ENCODE measurements at places on chromosomes 11 and 22.

DNA sequence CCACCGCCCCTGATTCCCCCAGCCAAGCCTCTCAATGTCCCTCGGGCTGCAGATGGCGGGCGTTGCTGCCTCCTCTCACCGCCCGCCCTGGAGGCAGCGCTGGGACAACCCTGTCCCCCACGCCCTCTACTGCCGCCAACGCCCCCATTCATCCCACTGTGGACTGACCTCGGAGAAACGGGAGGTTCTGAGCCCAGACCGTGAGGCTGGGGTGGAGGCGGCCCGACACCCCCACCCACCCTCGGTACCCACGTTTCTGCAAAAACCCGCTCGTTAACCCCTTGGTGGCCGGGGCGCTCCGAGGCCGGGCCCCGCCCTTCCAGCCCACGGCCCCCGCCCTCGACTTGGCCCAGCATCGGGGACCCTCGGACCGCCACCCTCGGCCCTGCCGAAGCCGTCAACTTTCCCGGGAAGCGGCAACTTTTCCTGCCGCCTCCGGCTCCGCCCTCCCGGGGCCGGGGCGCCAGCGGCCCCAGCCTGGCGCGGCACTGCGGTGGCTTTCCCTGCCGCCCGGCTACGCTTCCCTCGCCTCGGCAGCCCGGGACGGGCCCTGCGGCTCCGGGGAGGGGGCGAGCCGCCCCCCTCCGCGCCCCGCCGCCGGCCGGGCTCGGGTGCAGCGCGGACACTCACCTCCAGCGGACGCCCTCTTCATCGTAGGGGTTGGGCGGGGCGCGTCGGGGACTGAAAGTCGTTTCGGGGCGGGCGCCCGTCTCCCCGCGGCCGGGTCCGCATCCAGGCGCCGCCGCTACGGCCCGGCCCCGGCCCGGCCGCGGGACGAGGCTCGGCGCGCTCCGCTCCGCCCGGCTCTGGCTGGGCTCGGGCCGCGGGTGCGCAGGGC lies 458 bp downstream of the RTN4R start:
- no peak for DNase-seq

DNA sequence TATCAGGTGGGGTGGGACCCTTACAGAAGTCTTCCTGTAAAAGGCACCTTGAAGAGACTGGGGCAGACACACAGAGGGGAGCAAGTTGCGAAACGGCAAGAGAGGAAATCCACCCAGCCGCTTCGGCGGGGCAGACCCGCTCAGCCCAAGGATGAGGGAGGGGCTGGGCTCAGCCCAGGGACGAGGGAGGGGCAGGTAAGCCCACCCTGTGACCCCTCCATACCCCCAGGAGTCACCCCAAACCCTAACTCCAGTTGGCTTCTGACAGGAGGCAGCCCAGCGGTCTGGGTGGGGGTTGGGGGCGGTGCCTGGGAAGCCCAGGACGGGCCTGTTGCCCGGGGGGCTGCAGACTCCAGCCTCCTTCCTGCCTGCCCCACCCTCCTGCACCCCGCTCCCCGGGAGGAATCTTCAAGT lies 965 bp downstream of the OSBPL5 start:
- no peak for DNase-seq

DNA sequence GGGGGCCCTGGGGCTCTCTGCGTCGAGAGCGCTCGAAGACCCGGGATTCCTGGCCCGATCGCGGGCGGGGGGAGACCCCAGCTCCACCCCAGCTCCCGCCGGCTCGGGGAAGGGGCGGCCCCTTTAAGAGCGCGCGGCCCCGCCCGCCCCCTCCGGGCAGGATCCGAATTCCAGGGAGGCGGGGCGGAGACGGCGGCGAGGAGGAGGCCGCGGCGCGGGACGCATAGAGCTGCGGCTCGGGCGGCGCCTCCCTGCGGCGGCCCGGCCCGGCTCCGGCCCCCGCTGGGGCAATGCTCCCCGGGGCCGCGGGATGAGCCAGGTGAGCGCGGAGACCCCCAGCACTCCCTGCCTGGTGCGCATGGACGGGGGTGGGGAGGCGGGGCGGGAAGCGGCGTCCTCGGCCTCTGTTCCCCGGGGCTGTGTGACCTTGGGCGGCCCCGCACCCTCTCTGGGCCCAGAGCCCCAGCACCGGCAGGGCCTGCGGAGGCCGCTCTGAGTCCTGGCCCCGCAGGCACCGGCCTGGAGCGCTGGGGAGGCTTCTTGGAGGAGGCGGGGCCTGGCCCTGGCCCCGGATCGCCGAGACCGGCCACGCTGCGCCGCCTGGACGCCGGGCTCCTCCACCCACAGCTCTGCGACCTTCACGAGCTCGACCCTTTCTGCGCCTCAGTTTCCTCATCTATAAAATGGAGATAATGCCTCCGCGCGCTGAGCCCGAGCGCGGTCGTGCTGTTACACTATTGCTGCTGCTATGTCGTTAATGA lies 565 bp downstream of the GAS2L1 start:
- DNase-seq, result peak; percentile 92

- no peak for DNase-seq
Observed at GRCh38 chr11:121352251-121352891, 59.8 kb downstream of the SC5D start.

GRCh38 chr11:107591378-107592230 lies 657 bp downstream of the ELMOD1 start:
- DNase-seq, result peak; percentile 35

GRCh38 chr22:47539374-47539773 lies 776.9 kb downstream of the TBC1D22A start:
- no peak for DNase-seq

DNA sequence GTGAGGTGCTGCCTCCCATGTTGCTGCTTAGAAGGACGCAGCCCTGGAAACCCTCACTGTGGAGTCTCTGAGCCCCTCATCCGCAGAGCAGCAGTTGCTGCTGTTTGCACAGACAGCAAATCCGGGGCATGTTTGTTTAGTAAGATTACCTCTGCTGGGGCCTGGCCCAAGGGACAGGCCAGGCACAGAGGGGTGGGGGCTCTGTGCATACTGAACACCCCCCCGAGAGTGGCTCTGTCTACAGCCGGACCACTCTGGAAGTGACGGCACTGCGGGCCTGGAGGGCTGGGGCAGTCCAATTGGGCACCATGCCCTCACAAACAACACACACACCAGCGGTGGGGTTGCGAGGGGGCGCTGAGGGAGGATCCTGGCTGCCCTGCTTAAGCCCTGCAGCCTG lies 22.9 kb upstream of the CCDC188 start:
- peak; percentile 34 for DNase-seq

DNA sequence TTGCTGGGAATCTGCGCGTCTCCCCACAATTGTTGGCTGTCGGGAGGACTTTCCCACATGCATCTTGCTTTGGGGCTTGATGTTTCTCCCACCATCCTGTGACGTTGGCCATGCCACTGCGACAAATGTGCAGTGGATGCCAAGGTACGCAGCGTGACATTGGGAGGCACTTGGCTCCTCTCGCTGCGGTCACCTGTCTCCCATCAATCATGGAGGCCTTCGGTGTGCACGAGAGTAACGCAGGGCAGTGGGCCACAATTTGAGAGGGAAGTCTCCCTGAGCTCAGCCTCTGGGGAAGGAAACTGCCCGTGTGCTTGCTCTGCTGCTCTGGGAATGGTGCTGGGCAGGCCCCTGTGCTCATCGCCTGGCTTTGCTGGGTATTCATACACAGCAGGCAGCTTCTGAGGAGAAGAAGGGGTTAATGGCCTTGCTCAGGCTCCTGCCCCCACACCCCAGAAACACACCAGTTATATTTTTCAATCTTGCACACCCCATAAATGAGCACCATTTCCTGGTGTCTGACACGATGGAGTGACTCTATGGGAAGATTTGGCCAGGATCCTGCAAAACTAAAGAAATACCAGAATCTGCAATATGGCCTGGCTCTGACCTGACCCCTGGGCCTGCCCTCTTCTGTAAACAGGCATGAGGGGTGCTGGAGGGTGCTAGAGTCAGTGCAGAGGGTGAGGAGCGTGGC lies 153.5 kb downstream of the ADAMTS15 start:
- no peak for DNase-seq

DNA sequence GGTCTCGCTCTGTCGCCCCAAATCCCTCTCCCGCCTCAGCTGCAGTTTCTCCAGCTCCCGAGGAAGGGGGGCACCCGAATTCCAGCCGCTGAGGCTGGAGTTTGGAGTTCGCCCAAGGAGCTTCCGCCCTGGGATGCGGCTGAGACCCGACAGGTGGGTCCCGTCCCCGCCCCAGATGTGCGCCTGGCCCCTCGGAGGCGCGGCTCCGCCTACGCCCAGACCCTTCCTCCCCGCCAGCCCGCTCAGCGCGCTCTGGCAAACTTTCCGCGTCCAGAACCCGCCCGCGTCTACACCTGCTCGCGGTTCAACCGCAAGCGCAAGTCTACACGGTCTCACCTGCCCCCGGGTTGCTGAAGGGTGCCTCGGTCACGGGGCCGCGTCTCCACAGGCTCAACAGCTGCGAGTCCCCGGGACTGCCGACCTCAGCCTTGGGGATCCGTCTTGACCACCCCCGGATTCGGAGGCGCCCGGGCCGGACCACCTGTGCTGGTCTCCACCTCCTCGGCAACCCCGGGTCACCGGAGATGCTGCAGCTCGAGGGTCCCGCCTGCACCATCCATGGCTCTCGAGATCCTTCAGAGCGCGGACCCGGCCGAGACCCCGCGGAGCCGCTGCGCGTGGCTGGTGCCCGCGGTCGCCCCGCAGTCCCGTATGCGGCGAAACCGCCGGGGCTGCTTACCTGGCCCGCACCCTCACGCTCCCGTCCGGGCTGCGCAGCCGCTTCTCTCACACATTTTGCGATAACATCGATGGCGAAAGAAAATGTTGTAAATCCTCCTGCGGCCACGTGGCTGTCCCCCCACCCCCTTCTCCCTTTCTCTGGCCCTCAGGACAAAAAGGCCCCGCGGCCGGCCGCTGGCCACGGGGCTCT lies 63.6 kb downstream of the NFAM1 start:
- peak; percentile 38 for DNase-seq

DNA sequence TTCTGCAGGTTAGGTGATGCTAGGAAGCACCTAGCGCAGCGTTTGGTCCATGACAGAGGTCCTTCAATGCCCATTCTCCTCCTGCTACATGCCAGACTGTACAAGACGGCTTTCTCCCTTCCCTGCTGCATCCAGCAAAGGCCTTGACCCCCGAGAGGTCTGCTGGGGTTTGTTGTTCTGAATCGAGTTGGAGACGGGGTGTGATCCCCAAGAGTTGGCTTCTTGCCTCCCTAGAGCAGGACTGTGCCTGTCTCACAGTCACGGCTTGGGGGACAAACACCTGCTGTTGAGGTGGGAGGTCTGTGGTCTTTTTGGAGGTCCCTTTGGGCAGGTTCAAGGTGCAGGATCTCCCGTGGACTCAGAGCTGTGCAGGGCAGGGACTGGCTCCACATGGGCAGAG lies 352.3 kb upstream of the B3GAT1 start:
- no peak for DNase-seq

- no peak for DNase-seq
Observed at GRCh38 chr11:115933564-115933963, 429.3 kb upstream of the CADM1 start.

DNA sequence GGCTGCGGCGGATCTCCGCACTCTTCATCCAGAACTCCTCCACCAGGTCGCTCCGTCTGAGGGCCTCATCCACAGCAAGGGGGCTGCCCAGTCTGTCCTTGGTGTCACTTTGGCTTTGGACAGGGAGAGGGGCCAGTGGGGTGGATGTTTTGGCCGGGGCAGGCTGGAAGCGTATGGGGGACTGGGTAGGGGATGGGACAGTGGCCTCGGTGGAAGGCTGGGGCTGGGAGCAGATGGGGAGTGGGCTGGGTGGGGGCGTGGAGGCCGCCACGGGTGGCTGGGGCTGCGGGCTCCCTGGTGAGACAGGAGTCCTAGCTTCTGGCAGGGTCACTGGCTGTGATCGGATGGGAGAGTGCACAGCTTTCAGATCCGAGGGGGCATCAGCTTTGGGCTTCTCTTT lies 44.4 kb upstream of the BID start:
- no peak for DNase-seq

- no peak for DNase-seq
Observed at GRCh38 chr22:42064629-42065028, 6.0 kb downstream of the NAGA start.

DNA sequence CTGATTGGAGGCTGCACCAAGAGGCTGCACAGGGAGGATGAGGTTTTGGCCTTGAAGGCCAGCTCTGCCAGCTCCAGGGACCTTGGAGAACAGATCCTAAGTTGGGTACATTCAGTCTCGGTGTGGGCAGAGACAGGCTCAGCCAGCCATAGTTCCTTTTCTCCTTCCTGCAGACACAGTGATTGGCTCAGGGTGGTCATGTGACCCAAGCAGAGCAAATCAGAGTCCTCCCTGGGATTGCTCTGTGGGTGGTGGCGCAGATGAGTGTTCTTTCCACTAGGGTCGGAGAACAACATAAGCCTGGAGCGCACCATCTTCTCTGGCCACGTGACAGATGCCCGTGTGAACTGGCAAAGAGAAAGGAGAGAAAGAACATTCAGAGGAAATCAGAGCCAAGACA lies 47.1 kb upstream of the CCND1 start:
- no peak for DNase-seq

- peak; percentile 34 for DNase-seq
Observed at GRCh38 chr11:113663567-113663966, 42.5 kb downstream of the TMPRSS5 start.

Measured in hepatocyte (in vitro differentiated cells).